Kidney glomerular epithelial cell (primary cell): ENCODE measurements at places on chromosomes 11 and 22.
A peak's percentile ranks its signal among the peaks of the same experiment; 100 is the strongest.

DNA sequence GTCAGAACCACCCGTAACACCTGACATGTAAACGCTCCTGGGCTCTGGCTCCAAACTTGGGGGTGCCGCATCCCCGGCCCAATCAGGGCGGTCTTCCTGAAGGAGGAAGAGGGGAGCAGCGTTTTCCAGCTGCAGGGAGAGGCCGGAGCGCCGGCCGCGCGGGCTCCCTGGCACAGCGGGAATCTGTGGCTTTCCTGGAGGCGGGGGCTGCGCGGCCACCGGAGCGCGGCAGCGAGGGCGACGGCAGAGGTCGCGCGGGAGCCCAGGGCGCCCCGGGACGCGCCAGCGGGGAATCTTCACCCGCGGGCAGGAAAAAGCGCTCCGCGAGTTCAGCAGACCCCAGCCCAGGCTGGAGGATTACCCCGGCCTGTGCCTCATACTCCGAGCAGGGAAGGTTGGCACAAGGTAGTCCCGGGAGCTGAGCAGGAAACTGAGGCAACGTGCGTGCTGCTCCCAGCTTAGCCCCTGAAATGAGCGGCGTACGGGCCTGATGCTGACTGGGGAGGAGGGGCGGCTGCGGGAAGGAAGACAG is 600 bp upstream of the ESAM start:
- no peak for DNase-seq

DNA sequence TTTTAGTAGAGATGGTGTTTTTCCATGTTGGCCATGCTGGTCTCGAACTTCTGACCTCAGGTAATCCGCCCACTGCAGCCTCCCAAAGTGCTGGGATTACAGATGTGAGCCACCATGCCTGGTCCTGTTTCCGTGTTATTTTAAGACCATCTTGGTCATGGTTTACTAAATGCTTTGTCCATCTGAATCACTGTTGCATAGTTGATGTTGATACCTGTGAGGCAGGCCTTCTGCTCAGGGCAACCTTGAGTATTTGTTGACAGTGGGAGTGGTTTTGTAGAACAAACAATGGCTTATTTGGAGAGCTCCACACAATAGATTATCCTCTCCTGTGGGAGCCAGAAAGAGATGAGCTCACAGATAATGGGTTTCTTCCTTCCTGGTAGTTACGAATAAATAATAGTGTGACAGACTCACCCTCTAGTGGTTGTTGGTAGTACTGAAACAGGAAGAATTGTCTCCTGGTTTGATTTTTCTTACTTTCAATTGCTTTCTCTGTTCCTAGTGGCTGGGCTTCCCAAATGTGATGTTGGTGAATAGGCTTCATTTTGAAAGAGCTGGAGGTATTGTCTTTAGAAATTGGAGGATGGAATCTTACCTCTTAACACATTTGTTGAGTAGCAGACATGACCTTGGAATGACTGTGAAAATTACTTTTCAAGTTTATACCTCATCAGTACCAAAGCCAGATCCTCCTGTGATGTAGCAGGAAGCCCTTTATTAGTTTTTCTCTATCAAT is 39.0 kb downstream of the CTNND1 start:
- peak; percentile 91 for DNase-seq

DNA sequence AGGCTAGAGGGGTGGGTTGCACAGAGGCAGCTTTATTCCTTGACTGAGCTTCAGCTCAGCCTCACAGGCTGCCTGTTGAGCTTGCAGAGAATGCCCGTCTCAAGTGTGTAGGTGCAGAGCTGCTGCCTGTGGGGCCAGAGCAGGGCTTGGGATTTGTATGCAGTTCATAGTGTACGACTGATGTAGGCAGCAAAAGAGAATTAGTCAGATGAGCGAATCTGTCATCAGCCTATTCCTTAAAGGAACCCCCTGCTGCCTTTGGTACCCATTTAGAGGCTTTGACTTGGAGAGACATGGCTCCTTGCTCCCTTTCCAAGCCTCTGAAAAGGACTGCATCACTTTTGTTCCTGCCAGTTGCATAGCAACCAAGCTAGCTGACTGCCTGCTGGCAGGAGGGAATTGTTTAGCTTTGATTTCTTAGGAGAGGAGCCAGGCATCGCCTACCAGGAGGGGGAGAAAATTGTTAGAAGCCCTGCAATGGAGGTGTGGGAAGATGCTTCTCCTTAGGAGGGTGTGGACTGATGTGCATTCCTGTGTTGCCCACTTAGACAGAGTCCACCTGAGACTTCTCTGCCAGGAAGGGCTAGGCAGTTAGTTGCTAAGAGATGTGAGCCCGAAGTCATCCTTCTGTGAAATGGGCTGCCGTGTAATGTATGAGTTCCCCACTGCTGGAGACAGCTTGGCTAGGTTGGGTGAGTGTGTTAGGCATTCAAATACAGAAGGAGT is 10.9 kb downstream of the ACO2 start:
- DNase-seq: no peak

DNA sequence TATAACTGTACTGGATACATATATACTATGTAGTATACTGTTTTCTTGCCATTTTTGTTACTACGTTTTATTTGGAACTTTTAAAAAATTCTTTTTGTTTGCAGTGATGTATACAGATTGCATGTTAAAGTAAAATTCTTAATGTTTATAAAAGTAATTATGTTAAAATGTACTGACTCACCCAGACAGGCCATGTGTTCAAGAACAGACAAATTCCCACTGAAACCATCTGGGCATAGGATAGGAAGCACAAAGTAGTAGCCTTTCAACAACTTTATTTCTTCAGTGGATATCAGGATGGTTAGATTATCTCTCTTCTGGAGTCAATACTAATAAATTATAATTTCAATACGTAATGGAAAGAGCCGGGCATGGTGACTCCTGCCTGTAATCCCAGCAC is 19.8 kb downstream of the PRMT3 start:
- no peak for DNase-seq

DNA sequence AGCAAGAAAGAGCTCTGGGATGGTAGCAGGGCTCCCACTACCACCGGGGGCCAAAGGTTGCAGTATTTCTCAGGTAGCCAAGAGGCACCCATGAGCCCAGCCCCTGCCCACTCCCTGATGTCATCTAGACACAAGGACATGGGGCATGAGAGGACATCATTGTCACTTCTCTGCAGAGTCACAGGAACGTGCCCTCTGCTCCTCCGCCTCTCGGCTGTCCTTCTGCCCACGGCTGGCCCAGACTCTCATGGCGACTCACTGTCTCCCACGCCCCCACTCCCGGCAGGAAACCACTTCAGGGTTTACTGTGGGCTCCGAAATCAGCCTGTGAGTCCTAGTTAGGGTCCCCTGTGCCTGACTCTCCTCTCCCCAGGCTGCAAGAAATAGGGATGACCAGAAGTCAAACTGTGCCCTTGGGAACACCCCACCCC is 1.8 kb upstream of the GAL start:
- no peak for DNase-seq

DNA sequence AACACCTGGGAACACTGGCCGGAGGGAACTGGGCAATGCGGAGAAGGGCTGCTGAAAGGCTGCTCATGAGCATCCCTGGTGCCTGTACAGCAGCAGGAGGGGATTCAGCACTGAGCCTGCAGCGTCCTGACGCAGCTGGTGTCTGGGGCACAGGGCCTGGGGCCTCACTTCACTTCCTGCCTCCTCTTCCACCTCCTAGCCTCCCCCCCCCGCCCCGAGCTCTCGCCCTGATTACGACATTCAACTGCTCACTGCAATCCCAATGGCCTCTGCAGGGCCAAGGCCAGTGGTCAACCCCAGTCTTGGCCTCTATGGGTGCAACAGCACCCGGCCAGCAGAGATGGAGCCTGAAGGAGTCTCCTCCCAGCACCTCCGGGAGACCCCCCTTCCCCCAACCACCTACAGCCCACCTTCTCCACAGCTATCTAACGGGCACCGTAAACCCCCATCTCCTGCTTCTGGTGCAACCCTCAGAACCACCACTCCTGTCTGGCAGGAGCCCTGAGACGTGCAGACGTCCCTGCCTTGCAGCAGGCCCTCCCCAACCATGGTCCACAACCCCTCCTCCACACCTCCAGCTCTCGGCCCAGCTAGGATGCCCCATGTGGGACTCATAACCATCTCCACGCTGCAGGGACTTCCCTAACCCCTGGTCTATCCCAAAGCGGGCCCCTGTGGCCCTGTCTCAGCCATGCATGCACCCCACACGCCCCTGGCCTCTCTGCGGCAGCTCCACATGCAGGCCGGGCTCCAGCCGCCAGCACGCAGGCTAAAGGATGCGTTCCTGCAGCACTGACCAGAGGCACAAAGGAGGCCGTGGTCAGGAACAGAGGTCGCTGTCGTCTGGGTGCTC is 38.2 kb downstream of the BRD1 start:
- DNase-seq: no peak

DNA sequence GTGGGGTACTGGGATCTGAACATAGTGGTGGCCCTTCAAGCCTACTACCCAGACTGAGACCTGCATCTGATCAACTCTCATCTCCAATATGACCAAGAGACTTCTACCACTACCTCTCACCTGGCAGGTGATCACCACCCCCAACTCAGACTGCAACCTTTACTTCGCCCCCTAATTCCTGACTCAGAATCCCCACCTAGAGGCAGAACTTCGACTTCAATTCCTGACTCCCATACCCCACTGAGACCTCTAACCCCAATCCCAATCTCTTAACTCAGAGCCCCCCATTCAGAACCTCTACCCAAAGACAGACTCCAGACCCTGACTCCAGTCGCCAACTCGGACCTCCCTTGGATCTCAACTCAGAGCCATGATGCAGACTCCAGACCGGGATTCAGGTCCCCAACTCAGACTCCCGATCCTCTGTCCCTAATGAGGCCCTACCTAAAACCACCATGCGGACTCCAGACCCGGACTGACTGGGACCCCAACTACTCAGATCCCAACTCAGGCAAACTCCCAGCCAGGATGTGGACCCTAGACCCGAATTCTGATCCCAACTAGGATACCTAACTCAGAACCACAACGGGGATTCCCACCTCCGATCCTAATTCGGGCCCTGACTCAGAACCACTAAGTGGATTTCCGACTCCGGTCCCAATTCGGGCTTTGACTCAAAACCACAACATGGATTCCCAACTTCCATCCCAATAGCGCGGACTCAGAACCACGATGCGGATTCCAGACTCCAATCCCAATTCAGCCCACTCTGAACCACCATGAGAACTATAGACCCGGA is 1.2 kb downstream of the KCNQ1OT1 start:
- no peak for DNase-seq
